ENCODE measurements at places on chromosomes 3 and 15. TPM values are rescaled to one million over a fixed set of nuclear protein-coding genes. Genes with fewer than 3 reads are reported as not detected.
A peak's percentile ranks its signal among the peaks of the same experiment; 100 is the strongest.

ACTRT3 gene
- total RNA-seq: 2.7 TPM

CPNE9 gene
- total RNA-seq: 0.66 TPM

TRIM42 gene
- total RNA-seq: not detected

TM6SF1 gene
- total RNA-seq: 1.9 TPM

ANKRD63 gene
- not detected for total RNA-seq

CKMT1A gene
- 0.55 TPM for total RNA-seq

CLDN16 gene
- 1.1 TPM for total RNA-seq

- no peak for DNase-seq
- H3K27me3 ChIP-seq: no peaks in the 10 kb centered on the region
- H3K27ac ChIP-seq: no peak overlapping the region
- no peak overlapping the region for H3K4me3 ChIP-seq
- peaks cover 22% of the 10 kb centered on the region for H3K36me3 ChIP-seq
Measured at GRCh38 chr3:42216302-42216701, 49.7 kb downstream of the CCK start.

- H3K4me3 ChIP-seq: no peak overlapping the region
- DNase-seq: no peak
- H3K27me3 ChIP-seq: peaks cover 100% of the 10 kb centered on the region
- H3K4me1 ChIP-seq: peaks cover 6% of the 10 kb centered on the region
- no peaks in the 10 kb centered on the region for H3K36me3 ChIP-seq
Measured at GRCh38 chr3:147398813-147399534, 7.4 kb downstream of the ZIC4 start.

GRCh38 chr3:18556503-18557135 lies 131.5 kb upstream of the SATB1 start:
- no peak overlapping the region for H3K4me3 ChIP-seq
- no peak for DNase-seq
- H3K27ac ChIP-seq: no peak overlapping the region
- H3K36me3 ChIP-seq: no peaks in the 10 kb centered on the region
- no peaks in the 10 kb centered on the region for H3K4me1 ChIP-seq

GRCh38 chr3:148077318-148077923 lies 620.3 kb upstream of the AGTR1 start:
- H3K27me3 ChIP-seq: no peaks in the 10 kb centered on the region
- H3K4me3 ChIP-seq: no peak overlapping the region
- DNase-seq: no peak
- H3K27ac ChIP-seq: no peak overlapping the region
- H3K4me1 ChIP-seq: peaks cover 2% of the 10 kb centered on the region
- no peaks in the 10 kb centered on the region for H3K36me3 ChIP-seq

DNA sequence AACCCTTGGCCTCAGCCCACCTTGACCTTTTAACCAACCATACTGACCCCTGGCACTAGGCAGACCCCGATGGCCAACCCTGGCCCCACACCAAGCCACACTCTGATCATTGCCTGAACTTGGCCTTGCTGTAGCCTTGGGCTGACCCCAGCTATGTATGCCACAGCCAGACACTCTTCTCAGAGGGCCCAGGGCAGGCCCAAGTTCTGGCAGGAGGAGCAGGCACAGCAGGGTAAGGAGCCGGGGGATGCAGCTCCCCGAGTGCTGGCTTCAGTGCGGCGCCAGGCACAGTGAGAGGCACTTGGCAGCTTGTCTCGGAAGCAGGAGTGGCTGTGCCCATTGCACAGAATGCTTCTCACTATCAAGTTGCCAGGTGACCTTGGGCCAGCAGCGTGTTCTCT lies 22.3 kb downstream of the PRR20G start:
- no peak for DNase-seq
- H3K27me3 ChIP-seq: no peaks in the 10 kb centered on the region
- no peaks in the 10 kb centered on the region for H3K36me3 ChIP-seq
- no peak overlapping the region for H3K27ac ChIP-seq
- no peaks in the 10 kb centered on the region for H3K4me1 ChIP-seq

DNA sequence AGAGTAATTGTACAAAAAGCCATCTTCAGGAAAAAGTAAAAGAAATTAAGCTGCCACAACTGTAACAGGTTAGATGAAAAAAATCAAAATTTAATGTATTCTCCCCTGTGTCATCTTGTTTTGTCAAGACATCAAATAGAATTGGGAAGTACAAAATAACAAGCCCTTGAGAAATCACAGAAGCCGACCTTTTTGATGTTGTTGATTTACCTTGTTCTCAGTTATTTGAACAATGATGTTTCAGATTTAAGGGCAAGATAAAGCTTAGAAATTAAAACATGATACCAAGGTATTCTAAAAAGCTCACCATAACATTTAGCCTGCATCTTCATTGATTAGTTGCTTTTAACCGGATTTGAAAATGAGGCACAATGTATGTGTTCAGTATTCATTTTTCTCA lies 523.0 kb downstream of the FOXP1 start:
- H3K27me3 ChIP-seq: peaks cover 1% of the 10 kb centered on the region
- no peaks in the 10 kb centered on the region for H3K36me3 ChIP-seq
- no peak overlapping the region for H3K27ac ChIP-seq
- no peak for DNase-seq
- peak overlapping the region; percentile 42 for H3K4me3 ChIP-seq

- DNase-seq: peak; percentile 90
- peaks cover 5% of the 10 kb centered on the region for H3K27me3 ChIP-seq
- peaks cover 14% of the 10 kb centered on the region for H3K36me3 ChIP-seq
- peaks cover 16% of the 10 kb centered on the region for H3K4me1 ChIP-seq
- peak overlapping the region; percentile 69 for H3K4me3 ChIP-seq
- peak overlapping the region; percentile 0 for H3K27ac ChIP-seq
Measured at GRCh38 chr3:125051715-125052581, 3.8 kb downstream of the HEG1 start.

GRCh38 chr15:79970181-79970580 lies 815 bp downstream of the BCL2A1 start:
- no peaks in the 10 kb centered on the region for H3K27me3 ChIP-seq
- H3K4me3 ChIP-seq: no peak overlapping the region
- H3K4me1 ChIP-seq: no peaks in the 10 kb centered on the region

DNA sequence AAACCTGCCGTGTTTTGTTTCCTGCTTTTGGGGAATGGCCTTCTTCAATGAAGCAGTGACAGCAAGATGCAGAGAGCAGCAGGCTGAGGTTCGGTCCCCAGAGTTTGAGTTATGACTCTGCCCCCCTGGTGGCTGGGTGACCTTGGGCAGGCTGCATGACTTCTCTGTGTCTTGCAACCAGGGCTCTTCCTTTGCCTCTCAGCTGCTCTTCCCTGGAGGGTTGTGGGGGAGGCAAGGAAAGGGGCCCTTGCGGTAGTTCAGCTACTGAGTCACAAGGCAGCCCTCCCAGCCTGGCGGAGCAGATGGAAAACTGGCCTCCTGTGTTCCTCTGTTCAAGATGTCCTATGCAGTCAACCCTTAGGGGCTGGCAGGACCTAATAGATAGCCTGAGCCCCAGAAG lies 17.1 kb downstream of the CTXND1 start:
- no peaks in the 10 kb centered on the region for H3K27me3 ChIP-seq
- no peak overlapping the region for H3K27ac ChIP-seq
- no peak overlapping the region for H3K4me3 ChIP-seq
- no peaks in the 10 kb centered on the region for H3K4me1 ChIP-seq
- no peaks in the 10 kb centered on the region for H3K36me3 ChIP-seq
- DNase-seq: peak; percentile 90

GRCh38 chr3:195065142-195065863 lies 205.7 kb downstream of the XXYLT1 start:
- H3K4me3 ChIP-seq: no peak overlapping the region
- no peak overlapping the region for H3K27ac ChIP-seq
- no peak for DNase-seq
- H3K36me3 ChIP-seq: peaks cover 22% of the 10 kb centered on the region

GRCh38 chr15:52780172-52780980 lies 9.8 kb downstream of the ONECUT1 start:
- H3K36me3 ChIP-seq: no peaks in the 10 kb centered on the region
- DNase-seq: peak; percentile 90
- peaks cover 6% of the 10 kb centered on the region for H3K4me1 ChIP-seq
- no peak overlapping the region for H3K4me3 ChIP-seq
- H3K27ac ChIP-seq: no peak overlapping the region
- peaks cover 48% of the 10 kb centered on the region for H3K27me3 ChIP-seq

GRCh38 chr3:2837239-2837638 lies 272.9 kb downstream of the IL5RA start:
- no peaks in the 10 kb centered on the region for H3K4me1 ChIP-seq
- no peaks in the 10 kb centered on the region for H3K27me3 ChIP-seq
- H3K27ac ChIP-seq: no peak overlapping the region
- no peak overlapping the region for H3K4me3 ChIP-seq
- no peak for DNase-seq

- H3K27me3 ChIP-seq: no peaks in the 10 kb centered on the region
- DNase-seq: no peak
- no peak overlapping the region for H3K27ac ChIP-seq
- H3K4me1 ChIP-seq: no peaks in the 10 kb centered on the region
- H3K36me3 ChIP-seq: no peaks in the 10 kb centered on the region
Measured at GRCh38 chr3:36433511-36433910, 53.2 kb downstream of the STAC start.
